ENCODE measurements at places on chromosomes 4 and X.

GRCh38 chrX:129593137-129593536, 53.1 kb downstream of the OCRL start:
- DNase-seq = no peak

DNA sequence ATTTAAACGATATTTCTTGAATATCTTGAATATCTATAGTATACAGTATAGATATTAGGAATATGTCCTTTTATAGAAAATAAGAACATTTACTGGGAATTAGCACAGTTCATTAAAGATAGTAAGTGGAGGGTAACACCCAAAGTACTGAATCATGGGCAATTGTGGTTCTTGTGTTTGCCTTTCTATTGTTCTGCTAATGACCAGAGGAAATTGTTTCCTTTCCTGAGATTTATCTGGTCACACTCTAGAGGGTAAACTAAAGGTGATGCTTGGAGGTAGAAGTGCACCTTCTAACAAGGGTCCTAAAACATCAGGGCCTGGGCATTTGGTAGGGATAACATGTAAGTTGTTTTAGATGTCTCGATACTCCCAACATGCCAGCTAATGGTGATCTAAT, 241.3 kb upstream of the SFRP2 start:
- no peak for DNase-seq

- DNase-seq = peak; percentile 84
These were observed at the start of gene ARMCX2 for GRCh38 chrX:101659601-101660063. Gene ARMCX2 (minus strand): TSS chrX:101659850. CDS start chrX:101657588, 2,262 bp downstream.

DNA sequence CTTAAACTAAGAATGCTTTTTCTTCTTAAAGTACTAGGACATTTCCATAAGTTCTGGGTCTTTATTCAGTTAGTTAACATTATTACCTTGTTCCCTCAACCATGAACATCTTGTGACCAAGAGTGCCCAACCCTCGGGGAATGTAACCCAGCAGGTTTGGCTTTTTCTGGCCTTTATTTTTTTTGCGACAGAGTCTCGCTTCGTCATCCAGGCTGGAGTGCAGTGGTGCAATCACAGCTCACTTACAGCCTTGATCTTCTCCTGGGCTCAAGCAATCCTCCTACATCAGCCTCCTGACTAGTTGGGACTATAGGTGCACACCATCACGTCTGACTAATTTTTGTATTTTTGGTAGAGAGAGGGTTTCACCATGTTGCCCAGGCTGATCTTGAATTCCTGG, 65.1 kb downstream of the USP11 start:
- DNase-seq = no peak

DNA sequence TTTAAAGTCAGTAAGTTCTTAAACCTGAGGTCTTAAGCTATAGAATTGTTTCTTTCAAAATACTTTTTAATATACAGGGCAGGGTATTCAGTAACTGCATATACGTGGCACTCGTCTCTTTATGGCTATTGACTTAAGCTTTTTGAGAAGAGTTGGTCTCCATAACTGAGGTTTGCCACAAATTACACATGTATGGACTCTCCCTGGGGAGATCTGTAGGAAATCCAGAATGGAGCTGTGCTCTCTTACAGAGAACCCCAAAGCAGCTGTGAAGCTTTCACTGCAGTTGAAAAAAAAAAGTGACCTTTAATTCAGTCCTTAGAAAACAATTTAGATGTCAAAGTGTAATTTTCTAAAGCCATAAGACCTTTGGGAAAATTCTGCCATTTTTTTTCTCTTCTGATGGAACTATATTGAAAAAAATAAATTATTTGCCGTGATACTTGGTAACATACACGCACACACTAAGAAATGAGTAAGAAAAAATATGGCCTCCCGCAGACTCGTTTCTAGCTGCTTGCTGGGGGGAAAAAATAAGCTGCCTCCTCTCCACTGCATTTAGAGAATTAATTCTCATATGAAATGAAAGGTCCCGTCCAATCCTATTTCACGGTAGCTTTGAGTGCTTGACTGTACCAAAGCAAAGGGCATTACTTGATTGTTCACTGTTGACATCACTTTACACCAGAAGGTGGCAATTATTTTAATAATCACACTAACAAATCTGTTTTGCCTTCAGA, 159.4 kb upstream of the TENM3 start:
- DNase-seq = peak; percentile 5

- no peak for DNase-seq
These were observed 241.1 kb upstream of the TET2 start for GRCh38 chr4:104905546-104905945.

DNA sequence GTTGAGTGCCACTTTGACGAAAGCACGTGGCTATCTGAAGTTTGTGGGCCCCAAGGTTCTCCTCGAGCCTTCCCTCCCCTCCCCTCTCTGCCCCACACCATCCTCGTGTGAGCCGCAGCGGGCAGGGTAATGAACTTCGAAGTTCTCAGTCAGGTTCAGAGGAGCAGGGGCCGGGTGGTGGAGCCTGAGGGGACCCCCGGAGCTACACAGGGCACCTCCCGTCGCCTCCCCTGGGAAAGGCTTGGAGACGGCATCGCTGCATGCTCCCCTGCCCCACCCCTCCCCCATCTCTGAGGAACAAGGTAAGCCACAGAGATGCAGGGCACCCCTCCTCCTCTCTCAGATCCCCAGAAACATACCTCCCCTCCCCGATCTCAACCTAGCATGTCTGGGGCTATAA, 2.8 kb upstream of the NKX1-1 start:
- no peak for DNase-seq

- no peak for DNase-seq
These were observed 32.3 kb downstream of the BCOR start for GRCh38 chrX:40065296-40066046.

- no peak for DNase-seq
These were observed 46.8 kb downstream of the HPGD start for GRCh38 chr4:174475528-174475927.

DNA sequence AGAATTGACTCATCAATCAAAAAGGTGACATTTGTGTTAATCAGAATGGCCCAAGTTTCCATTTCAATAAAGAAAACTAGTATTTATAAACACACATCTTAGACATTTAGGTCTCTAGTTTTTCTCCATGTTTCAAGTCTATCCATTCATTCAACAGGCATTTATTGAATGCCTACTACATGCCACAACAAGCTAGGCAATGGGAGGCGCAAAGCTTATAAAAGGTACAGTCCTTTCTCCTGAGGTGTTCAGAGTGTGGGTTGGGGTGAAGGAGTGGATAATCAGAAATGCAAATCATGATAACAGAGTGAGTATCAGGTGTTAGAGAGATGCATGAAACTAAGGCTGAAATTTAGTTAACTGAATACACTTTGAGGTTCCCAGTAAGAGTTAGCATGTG, 78.0 kb downstream of the HCCS start:
- no peak for DNase-seq

DNA sequence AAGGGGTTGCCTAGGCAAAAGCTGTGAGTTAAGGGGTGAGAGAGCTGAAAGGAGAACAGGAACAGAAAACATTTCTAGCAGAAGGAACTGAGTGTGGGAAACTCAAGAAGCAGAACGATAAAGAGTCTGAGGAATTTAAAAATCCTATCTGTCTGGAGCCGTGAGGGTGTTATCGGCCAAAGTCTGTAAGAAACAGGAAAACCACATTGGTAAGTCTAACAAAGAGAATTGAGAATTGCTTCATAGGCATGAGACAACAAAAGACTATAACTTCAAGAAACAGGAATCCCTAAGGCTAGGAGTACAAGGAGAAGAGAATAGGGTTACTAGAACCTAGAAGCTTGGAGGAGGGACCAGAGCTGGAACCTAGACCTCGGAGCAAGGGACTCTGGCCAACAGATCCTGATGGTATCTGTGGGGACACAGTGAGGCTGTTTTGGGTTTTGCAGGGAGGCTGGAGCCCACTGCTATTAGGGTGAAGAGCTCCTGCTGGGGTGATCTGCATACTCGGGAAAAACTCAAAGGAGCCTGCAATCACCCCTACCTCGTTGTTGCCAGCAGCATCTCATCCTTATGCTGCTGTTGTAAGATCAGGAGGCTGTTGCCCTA, 175.6 kb downstream of the FBXO8 start:
- no peak for DNase-seq

DNA sequence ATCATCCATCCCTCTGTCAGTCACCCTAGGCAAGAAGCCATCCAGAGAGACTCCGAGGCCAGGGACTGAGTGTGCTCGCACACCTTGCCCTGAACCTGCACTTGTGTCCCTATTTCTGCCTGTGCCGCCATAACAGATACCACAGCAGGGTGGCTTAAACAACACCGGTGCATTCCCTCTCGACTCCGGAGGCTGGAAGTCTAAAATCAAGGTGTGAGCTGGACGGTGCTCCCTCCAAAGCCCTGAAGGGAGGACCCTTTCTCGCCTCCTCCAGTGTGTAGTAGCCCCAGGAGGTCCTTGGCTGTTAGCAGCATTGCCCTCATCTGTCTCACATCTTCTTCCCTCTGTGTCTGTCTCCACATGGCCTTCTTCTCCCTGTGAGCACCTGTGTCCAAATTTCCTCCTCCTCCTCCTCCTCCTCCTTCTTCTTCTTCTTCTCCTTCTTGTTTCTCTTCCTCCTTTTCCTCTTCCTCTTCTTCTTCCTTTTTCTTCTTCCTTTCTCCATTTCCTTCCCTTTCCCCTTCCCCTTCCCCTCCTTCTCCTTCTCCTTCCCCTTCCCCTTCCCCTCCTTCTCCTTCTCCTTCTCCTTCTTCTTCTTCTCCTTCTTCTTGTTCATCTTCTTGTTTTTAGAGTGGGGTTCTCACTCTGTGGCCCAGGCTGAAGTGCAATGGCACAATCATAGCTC, 98.1 kb upstream of the ENPP6 start:
- DNase-seq = no peak

DNA sequence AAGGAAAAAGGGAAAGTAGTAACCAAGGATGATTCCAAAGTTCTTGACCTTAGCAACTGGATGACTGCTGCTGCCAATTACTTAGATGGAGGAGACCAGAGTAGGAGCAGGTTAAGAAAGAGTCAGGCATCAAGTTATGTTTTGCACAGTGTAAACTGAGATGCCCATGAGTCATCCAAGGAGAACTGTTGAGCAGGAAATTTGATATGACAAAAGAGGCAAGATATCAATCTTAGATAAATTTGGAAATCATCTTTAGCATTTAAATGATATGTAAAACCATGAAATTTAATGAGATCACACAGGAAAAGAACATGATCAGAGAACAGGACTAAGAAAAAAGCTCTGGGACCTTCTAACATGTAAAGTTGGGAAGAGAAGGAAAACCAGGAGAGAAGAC, 361.3 kb downstream of the OPHN1 start:
- DNase-seq = no peak

GRCh38 chr4:166577639-166578038, 656.7 kb downstream of the SPOCK3 start:
- no peak for DNase-seq

GRCh38 chr4:88527787-88528186, 4.2 kb upstream of the PYURF start:
- no peak for DNase-seq

DNA sequence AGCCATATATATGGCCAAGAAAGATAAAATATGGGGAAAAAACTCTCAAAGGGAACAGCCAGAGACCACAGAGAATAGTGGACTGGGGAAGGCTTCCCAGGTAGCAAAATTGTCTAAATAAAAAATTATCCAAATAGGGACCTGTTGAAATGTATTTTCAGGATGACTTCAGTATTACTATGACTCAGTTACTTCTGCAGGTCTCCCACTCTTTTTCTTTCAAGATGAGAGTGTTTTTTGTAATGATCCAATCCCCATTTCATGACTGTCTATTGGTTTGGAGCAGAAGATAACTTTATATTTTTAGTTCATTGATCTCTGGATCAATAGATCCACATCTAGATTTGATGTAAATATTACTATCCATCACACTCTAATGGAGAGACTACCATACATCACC, 372.1 kb upstream of the EMCN start:
- DNase-seq = no peak

- no peak for DNase-seq
These were observed 56.2 kb downstream of the COX7B2 start for GRCh38 chr4:46852800-46853199.

DNA sequence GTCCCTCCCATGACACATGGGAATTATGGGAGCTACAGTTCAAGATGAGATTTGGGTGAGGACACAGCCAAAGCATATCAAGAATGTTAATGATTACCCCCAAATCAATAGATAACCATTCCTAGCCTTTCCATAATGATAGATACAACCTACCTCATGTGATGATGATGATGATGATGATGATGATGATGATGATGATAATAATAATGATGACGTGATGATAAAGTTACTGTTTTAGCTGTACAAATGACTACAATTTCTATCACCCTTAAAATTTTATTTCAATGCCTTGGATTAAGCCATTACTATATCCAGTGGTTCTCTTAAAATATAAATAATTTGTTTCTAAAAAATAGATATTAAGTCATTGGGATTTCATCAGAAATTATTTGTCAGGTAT, 55.2 kb upstream of the NLGN4X start:
- no peak for DNase-seq

DNA sequence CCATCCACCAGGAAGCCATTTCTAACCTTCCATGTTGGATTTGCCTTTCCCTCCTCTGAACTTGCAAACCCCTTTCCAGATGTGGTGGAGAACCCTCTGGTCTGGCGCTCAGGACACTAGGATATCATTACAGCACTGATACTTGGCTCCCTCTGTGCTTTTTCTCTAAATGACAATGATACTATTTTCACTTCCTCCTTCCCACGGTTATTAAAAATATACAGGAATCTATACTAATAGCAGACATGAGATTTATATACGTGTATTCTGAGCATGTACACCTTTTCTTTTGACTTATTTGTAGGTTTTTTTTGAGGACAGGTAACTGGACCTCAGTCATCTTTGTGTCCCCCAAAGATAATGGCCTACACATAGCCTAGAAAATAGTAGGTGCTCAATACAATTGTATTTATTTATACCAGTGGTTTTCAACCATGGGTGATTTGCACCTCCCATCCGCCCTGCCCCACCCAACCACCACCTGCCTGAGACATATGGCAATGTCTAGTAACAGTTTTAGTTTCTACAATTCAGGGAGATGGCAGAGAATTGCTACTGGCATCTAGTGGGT, 60.4 kb upstream of the PLAC8 start:
- DNase-seq = no peak

DNA sequence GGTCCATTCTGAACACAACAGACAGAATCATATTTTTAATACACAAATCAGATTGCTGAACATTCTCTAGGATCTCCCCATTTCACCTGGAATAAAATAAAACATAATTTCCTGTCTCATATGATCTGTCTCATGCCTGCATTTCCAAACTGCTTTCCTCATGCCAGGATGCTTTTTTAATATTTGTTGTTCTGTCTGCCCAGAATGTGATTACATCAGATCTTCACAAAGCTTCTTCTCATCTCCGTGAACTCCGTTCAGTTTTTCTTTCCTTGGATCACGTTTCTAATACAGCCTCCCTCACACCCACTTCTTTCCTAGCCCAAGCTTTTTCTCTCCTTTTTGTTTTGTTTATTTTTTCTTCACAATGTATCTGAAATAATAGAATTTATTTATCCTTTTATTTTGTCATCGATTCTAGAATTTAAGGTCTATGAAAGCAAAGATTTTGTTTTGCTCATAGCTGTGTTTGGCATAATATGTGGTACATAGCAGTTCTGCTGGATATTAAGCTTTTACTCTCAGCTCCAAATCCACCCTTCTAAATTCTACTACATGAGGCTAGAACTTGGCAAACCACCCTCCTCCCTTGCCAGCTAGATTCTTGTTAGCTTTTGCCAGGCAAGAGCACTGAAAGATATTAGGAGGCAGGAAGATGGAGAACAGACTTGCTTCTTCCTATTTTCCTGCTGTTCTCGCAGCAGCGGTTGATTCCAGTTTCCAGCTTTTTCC, 165.5 kb upstream of the SLIT2 start:
- no peak for DNase-seq
